Cerebellar cortex (tissue), 1 donor: ENCODE measurements at places on chromosomes 7 and 10.

GRCh38 chr10:49567810-49568209 is 28.9 kb upstream of the ERCC6 start:
- DNase-seq, result no peak

DNA sequence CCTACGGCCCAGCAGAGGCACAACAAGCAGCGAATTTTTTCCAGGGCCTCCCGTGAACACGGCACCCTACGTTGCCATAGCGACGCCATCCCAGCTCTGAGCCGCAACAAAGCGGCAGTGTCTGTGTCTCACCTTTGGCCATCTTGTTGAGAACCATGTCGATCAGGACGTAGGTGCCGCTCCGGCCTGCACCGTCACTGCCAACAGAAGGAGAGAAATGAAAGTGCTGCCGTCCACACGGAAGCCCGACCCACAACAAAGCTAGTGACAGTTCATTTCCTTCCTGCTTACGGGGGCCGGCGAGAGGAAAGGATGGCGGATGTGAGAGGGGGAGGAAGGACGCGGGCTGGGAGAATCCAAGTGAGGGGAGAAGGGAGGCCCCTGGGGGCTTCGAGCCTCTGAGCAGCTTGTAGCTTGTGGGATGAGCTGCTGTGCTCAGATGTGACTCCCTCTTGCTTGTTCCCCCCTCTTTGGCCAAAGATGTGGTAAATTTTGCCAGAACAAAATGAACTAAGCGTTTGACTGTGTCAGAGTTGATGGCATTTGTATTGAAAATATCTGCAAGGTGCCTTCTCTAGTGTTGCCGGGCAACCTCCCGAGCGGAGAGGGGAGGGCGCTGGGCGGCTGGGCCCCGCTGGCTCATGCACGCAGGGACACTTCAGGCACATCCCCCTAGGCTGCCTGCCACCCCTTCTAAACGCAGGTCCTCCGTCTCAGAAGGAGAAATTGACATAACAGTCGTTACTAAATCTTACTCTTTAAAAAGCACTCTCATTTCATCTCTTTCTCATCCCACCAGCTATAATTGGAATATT is 232.2 kb downstream of the DNAJB6 start:
- DNase-seq, result peak; percentile 20

GRCh38 chr10:132223156-132223590 is 36.4 kb downstream of the DPYSL4 start:
- DNase-seq, result peak; percentile 82

DNA sequence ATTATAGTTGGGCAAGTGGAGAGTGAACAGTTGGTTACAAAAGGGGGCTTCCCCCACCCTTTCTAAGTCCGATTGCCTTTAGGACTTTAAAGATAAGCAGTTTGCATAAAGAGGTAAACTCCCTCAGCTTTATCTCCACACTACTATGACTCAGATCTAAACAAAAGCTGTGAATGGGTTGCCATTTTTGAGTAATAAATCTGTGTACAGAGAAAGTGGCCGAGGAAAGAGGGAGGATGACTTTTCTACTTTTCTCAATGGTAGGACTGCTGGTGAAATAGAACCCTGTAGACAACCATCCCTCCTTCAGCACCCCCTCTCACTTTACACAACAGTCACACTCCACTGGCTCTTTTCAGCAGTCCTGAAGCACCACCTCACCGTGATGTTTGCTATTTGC is 71.2 kb downstream of the DNMBP start:
- DNase-seq, result no peak

- no peak for DNase-seq
Measured at GRCh38 chr10:126476246-126476645, 88.0 kb upstream of the ADAM12 start.

GRCh38 chr7:29196191-29196590 is 1.6 kb downstream of the CHN2 start:
- DNase-seq, result peak; percentile 82

DNA sequence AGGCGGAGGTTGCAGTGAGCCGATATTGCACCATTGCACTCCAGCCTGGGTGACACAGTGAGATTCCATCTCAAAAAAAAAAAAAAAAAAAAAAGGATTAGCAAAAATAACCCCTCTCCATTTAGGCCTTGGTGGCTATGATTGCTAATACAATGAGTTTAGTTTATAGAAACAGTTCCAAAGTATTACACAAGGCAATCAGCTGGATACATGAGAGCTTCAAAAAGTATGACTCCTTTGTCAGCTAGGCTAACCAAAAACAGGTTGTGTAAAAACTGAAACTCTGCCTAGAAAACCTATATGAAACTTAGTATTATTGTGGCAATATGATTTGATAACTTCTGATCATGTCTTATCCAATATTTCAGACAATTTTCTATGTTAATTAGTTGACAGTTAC is 57.2 kb downstream of the SUGCT start:
- no peak for DNase-seq

DNA sequence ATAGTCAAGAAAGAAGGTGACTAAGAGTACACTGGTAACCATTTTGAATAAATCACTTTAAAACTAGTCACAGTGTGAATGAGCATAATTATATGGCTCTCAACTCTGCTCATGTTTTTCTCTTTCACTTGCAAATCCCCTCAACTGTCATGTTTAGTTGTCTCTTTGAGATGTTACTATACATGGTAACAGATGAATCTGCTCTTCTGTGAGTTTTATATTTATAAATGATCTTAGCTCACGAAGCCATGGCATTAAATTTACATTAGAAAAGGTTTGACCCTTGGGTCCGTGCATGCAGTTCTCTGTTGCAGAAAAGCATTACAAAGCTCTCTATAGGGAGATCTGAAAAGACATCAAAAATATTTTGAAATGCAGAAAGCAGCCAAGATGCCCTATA is 33.0 kb upstream of the LRRTM3 start:
- DNase-seq, result no peak

DNA sequence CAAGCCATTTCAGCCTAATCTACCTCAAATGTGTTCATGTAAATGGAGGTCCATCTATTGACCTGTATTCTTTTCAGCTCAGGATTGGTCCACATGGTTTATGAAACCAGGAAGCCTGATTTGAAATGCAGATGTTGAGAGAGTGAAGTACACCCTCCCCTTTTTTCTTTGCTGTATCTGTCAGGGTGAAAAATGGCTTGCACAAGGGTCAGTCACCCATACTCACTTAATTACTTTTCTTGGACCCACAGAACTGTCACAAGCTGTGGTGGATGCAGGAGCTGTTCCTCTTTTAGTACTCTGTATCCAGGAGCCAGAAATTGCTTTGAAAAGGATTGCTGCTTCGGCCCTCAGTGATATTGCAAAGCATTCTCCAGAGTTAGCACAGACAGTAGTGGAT is 41.2 kb downstream of the SPAG6 start:
- peak; percentile 78 for DNase-seq

GRCh38 chr7:80257756-80258155 is 123.1 kb downstream of the GNAI1 start:
- DNase-seq, result no peak

- no peak for DNase-seq
Measured at GRCh38 chr10:14838582-14839304, 637 bp downstream of the HSPA14 start.

DNA sequence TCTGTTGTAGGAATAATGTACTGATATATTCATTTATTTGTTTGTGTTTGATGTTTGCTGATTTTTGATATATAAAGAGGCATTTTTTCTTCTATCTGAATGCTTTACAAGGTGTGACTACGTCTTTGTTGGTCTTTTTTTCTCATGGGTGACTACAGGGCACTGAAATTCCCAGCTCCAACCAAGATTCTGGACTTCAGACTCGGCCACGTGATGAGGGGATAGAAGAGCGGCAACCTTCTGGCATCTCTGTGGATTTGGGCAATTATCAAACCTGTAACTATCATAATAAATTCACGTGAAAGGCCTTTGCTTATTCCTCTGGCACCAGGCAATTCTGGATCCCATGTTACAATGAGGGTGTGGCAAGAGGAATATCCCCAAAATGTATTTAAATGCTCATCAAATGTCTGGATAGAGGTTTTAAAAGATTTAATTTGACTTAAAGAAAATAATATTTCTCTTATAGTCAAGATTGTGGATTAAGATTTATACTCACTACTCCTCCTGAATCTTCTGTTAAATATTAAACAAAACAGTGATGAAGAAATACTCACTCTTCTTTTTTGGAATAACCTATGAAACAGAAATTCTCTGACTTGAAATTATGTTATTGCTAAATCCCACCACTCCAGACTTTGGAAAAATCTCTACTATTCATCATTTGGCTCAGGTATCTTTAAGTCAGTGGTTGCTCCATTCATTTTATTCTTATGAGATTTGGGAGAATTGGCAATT is 276.3 kb downstream of the GPR37 start:
- DNase-seq, result no peak

GRCh38 chr7:127974446-127975035 is 56.7 kb downstream of the LRRC4 start:
- no peak for DNase-seq

DNA sequence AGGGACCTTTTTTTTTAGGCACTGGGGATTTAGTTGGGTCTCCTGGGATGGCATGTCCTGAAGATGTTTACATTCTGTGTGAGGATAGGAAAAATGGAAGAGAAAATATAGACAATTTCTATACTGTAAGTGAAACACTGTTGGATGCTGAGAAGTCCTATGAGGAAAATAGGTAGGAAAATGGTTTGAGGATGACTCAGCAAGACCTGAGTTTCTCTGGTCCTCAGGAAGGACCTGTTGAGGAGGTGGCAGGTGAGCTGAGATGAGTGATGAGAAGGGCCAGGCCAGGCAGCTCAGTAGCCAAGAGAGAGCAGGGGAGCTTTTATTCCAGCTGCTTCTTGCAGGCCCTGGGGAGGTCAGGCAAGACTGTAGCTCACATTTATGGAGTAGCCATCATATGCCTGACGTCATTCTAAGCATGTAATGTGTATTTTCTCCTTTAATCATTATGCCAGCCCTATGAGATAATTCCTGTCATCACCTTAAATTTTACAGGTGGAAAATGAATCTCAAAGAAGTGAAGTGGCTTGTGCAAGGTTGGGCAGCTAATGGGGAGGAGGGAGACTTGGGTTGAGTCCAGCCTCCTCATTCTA is 19.1 kb upstream of the LRRC18 start:
- DNase-seq, result no peak

DNA sequence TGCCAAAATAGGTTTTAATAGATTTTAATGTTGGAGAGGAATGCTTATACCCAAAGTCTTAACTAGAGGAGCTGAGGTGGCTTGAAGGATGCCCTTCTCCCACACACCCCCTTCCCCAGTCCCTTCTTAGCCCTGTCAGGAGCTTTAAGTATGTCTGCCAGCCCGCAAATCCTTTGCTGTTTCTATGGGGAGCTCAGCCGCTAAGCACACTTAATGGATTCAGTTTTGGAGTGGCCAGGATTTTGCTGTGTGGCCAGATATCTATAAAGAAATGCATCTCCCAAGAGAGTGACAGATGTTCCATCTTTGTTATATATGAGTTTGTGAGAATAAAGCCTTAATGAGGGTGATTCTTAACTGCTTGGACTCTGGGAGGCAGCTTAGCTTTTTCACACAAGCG is 152.9 kb upstream of the ZNF32 start:
- no peak for DNase-seq

- DNase-seq, result no peak
Measured at GRCh38 chr10:99765672-99766301, 16.7 kb upstream of the ABCC2 start.

- DNase-seq, result no peak
Measured at GRCh38 chr7:140525743-140526142, 46.4 kb upstream of the MKRN1 start.

- no peak for DNase-seq
Measured at GRCh38 chr7:14021069-14021468, 31.6 kb upstream of the ETV1 start.

GRCh38 chr7:37481154-37481553 is 32.5 kb upstream of the ELMO1 start:
- no peak for DNase-seq

GRCh38 chr7:141676618-141677017 is 25.3 kb downstream of the DENND11 start:
- DNase-seq, result no peak

GRCh38 chr7:111803015-111803758 is 240.9 kb upstream of the IMMP2L start:
- DNase-seq, result no peak

- DNase-seq, result no peak
Measured at GRCh38 chr10:77144656-77145055, 493.0 kb downstream of the KCNMA1 start.

GRCh38 chr7:73507556-73507955 is 14.5 kb downstream of the BAZ1B start:
- no peak for DNase-seq

DNA sequence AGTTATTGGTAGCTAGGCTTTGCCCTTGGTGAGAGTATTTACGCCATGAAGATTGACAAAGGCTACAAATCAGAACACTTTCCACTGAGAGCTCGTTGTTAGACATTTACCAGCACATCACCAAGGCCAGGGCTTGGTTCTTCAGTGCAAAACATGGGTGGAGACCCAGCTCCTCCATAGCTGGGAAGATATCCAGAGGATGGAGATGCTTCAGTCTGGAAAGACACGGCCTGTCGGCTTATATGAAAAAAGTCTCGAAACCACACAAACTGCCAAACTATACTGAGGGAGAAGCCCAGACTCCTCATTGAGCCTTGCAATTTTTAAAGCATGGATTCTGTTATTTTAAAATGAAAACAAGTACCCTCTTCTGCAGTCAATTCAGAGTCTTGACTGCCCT is 83.4 kb upstream of the ANLN start:
- DNase-seq, result no peak

GRCh38 chr10:130127364-130128061 is 8.7 kb upstream of the GLRX3 start:
- peak; percentile 80 for DNase-seq

DNA sequence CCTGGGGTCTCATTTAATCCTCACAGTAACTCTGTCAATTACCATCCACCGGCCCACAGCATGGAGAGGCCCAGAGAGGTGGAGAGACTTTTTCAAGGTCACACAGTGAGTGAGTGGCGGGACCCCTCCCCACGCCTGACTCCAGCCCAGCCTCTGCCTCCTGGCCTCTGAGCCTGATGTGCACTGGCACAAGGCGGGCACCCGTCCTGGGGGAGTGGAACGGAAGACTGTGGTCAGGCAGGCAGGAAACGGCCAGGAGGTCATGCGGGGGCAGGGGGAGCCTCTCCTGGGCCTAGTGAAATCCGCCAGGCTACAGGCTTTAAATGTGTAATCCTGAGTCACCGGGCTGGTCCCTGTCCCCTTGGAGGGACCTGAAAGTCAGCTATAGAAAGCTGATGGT is 32.2 kb downstream of the ZCCHC24 start:
- no peak for DNase-seq

- no peak for DNase-seq
Measured at GRCh38 chr7:50394315-50394714, 55.8 kb downstream of the FIGNL1 start.

- no peak for DNase-seq
Measured at GRCh38 chr10:125094806-125095205, 65.6 kb downstream of the CTBP2 start.

- no peak for DNase-seq
Measured at GRCh38 chr10:1373287-1373686, 317.1 kb downstream of the WDR37 start.

GRCh38 chr10:102045292-102045691 is 10.7 kb downstream of the ARMH3 start:
- DNase-seq, result no peak
